ENCODE measurements at places on chromosomes 2 and 18.

DNA sequence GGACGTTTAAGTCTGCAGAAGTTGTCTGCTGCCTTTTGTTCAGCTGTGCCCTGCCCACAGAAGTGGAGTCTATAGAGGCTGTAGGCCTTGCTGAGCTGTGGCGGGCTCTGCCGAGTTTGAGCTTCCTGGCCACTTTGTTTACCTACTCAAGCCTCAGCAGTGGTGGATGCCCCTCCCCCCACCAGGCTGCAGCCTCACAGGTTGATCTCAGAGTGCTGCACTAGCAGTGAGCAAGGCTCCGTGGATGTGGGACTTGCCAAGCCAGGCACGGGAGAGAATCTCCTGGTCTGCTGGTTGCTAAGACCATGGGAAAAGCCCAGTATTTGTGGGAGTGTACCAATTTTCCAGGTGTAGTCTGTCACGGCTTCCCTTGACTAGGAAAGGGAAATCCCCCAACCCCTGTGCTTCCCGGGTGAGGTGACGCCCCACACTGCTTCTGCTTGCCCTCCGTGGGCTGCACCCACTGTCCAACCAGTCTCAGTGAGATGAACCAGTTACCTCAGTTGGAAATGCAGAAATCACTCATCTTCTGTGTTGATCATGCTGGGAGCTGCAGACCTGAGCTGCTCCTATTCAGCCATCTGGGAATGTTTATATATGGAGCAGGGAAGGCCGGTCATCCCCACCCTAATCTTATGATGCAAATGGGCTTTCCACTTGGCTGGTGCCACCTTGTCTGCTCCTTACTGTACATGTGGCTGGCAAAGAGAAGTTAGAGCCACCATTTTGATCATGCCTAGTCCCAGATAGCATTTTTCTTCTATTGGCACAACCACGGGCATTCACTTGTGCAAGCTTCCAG is 156.9 kb upstream of the ITGA6 start:
- peak; percentile 7 for DNase-seq

DNA sequence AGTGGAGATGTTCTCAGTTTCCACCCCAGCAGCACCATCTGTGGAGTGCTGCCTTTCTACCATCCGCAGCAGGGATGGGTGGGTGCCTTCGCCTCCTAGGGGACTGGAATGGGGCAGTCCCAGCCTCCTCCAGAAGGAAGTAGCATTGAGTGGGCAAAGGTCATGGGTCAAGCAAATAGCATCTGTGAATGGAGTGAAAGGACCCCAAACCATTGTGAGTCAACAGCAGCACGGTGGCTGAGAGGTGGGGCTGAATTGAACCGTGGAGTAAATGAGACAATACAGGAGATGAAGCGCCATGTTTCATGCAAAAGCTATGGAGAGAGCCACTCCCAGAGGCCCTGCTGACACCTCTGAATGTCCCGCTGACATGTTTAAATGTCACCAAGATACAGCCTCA is 9.7 kb downstream of the GPR55 start:
- DNase-seq, result no peak

DNA sequence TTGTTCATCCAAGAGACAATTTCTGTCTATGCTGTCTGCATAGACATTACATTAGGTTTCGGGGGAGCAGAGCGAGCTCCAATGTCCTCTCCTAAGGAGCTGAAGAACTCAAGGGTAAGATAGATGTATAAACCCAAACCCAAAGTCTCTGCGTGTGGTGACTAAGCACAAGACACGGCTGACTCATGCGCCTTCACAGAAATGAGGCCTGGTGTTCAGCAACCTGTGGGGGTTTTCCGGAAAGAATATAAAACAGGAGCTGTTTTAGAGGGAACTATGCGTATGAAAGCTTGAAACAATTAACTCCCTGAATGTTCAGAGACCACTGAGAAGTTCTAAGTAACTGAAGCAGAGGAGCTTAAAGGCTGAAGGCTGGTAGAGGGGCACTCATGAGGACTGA is 154.7 kb downstream of the SOX11 start:
- DNase-seq, result no peak

DNA sequence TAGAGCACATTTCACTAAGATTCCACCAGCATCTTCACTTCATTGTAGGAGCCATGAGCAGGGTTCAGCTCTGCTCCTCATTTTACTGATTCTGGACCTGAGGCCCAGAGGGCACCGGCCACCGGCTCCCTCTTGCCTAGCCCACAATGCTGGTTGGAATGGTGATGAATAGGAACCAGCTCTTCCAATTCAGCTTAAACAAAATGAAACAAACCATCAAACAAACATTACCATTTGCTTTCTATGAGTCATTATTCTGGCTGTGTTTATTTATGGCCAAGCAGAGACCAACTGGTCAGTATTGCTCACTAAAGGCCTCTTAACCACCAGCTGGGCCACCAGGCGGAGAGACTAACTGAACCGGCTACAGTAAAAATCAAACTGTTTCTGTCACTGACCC is 176.7 kb downstream of the MTX2 start:
- no peak for DNase-seq

- DNase-seq, result no peak
Measured at GRCh38 chr2:28322456-28322855, 70.2 kb upstream of the FOSL2 start.

DNA sequence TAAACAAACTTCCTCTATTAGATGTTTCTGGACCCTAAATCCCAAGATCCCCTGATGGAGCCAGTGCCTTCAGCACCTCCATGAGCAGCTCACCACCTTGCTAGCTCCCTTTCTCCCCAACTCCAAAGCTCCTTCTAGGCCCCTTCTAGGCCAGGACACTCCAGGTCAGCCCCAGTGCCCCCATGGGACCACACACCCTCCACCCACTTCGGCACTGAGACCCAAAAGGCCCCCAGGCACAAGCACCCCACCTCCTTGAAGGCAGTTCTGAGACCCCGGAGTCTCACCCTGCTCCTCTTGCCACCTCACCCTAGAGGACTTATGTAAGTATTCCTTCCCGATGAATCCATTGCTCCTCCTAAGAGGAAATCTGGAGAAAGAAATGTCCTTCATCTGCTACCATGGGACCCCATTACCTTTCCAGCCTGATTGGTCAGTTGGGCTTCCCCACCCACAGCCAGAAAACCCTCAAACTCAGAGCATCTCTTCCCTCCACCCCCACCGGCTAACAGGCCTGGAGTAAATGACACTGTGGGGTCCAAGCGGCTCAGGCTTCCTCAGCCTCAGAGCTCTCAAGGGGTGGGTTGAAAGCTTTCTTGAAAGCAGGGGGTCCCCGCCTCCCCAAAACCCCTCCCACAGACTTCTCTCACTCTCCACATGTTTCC is 9.8 kb upstream of the ARMC9 start:
- DNase-seq, result no peak

- DNase-seq, result no peak
Measured at GRCh38 chr2:217707131-217707611, 295.6 kb downstream of the TNS1 start.

DNA sequence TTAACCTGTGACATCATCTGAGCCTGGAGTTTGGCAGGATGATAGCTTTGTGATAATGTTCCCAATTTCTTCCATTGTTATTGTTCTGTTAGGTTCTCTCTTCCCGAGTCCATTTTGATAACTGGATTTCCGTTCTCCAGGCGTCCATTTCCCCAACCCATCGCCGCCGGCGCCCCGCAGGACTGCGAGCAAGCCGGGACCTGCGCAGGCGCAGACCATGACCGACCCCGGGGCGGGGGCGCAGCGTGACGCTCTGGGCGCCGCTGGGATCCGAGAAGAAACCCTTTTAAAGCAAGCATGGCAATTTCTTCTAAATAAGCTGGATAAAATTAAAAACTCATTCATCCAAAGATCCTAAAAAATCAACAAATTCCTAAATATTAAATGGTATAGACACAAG is at the start of gene SLC25A52:
Gene SLC25A52, minus strand, starts transcription at position 186 of the 400 bp plus-strand sequence. CDS start 219 bp downstream, outside the sequence.
- DNase-seq, result no peak

DNA sequence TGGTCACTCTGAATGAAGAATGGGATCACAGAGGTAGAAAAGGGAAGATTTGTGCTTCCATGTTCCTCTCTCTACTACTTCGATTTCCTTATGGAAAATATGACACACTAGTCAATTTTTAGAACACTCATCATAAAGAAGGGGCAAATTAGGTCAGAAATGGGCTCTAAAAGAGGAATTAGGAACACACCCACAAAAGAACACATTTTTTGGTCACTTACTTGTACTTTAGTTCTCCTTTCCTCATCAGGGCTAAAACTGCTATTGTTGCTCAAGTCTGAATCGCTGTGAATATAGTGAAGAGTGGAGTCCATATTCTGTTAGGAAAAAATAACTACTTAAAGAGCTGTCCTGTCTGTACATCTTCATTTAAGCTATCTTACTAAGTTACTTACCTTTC is 52.6 kb downstream of the PPP4R1 start:
- DNase-seq, result no peak

DNA sequence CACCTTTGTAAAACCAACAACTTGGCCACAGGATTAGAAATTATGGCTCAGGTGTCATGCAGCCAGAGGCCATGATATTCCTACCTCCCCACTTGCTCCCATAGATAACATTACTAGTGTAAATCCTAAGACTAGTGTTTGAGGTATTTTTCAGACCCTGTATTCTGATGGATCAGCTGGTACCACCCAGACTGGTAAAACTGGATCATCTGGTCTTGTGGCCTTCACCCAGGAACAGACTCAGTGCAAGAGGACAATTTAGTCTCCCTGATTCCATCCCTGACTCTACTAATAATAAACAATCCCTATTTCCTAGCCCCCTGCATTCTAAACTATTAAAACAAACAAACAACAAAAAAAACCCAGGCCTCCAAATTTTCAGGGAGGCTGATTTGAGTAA is 121.0 kb downstream of the ALPK2 start:
- no peak for DNase-seq

GRCh38 chr18:74446178-74446577 is 10.9 kb downstream of the DIPK1C start:
- no peak for DNase-seq

DNA sequence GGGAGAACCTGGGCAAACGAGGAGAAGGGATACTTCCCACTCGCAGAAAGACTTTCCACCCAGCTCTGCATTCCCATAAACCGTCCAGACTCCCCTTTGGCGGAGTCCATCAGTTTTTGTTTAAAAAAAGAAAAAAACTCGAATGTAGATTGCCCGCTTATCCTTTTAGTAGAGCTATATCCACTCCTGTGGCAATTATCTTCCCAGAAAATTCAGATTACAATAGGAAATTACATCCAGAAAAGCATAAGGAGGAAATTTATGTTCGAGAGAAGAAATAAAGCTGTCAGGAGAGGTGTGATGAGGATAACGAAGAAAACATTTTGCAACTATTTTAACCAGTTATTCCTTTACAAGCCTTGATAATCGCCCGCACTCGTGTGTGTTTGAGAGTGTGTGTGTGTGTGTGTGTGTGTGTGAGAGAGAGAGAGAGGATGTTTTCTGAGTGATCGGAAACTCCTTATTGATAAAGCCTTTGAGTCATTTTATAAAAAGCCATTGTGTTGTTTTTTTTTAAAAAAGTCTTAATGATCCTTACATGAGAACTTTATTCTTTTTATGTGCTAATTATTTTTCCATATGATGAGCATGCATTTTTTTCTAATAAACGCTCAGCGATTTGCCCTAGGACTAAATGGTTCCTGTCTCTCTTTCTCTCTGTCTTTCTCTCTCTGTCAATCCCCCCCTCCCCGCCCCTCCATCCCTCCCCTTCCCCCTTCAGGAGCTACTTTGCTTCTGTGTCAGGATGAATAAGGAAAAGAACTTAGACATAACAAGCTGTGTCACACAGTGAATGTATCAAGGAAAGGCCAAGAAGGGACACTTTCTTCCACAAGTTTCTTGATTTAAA is 1.1 kb upstream of the PPP3R1 start:
- DNase-seq, result peak; percentile 57

GRCh38 chr2:233680361-233681045 is 1.2 kb upstream of the UGT1A7 start:
- no peak for DNase-seq

GRCh38 chr2:121184248-121184862 is 100.6 kb downstream of the TFCP2L1 start:
- DNase-seq, result no peak

GRCh38 chr2:217523286-217523685 is 479.5 kb downstream of the TNS1 start:
- no peak for DNase-seq

- no peak for DNase-seq
Measured at GRCh38 chr2:40225670-40226210, 226.2 kb downstream of the SLC8A1 start.

DNA sequence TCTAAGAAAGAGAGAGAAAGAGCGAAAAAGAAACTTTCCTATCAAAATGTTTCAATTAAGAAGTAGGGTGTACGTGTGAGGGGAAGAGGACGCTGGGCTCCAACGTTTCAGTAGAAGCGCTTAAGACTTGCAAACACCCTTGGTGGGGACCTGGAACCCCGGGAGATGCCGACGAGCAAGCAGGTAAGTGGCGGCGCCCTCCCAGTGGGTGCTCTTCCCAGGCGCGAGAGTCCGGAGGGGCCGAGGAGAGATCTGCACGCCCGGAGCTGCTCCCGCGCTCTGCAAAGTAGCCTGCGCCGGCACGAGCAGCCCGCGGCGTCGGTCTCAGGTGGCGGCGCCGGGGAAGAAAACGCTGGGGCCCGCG is 678 bp upstream of the OTX1 start:
- DNase-seq, result no peak
